Stimulated activated CD8-positive, alpha-beta memory T cell treated with anti-CD3 and anti-CD28 coated beads, Interleukin-15, amount 100 ng/mL, for 1 hour (primary cell): ENCODE measurements at places on chromosomes 16 and 17.

DNA sequence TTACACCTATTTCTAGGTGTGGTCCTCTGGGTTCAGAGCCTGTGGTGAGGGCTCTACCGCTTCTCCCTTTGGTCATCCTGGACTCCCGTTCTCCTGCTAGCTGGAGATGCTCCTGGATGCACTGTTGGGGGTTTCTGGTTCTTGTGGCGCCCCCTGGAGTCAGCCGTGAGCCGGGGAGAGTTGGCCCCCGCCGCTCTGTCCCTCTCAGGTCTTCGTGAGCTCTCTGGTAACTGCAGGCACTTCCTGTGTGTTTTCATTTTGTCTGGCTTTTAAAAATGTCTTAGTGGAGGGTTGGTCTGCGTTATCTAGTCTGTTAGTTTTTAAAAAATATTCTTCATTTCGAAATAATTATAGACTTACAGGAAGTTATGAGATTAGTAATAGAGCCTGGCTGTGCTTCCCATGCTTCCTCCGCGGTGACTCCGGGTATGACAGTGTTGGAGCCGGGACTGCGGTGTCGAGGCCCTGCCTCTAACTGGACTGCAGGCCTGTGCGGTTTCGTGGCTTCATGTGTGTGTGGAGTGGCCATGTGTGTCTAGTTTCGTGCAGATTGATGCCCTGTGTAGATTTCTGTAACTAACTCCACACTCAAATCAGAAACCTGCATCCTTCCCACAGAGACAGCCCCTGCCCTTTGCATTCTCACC, 78.0 kb upstream of the ZNF750 start:
- no peak for DNase-seq

DNA sequence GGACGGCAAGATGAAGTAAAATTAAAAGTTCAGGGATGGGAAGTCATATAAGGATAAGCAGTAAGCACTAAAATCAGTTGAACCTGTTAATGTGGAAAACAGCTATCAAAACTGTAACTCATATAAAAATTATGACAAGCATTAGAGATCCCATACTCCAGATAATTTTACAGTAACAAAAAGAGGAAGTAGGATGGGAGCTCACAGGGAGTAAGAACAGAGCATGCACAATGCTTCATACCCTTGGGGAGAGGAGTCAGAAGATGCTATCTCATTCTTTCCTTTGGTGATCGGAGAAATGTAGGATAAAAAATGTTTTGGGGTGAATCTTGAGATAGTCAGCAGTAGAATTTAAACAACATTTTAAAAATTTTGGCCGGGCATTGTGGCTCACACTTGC, 164.7 kb upstream of the CACNG5 start:
- no peak for DNase-seq

DNA sequence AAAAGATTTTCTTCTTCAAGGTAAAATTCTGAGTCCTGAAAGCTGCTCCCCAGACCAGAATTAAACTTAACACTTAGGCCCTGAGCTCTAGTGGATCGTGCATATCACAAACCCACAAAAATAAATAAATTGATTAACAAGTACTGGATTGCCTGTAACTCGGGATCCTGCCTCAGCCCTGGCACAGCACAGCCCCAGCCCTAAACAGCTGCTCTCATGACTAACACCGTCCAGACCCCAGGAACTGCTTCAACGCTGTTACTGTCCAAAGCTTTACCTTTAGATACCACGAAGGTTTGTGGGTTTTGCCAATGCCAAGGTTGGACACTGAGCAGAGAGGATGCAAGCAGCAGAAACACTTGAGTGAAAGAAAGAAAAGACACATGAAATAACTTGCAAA, 172.5 kb downstream of the COPRS start:
- DNase-seq = no peak

- no peak for DNase-seq
Measured at GRCh38 chr16:81723098-81723723, 55.9 kb upstream of the PLCG2 start.

DNA sequence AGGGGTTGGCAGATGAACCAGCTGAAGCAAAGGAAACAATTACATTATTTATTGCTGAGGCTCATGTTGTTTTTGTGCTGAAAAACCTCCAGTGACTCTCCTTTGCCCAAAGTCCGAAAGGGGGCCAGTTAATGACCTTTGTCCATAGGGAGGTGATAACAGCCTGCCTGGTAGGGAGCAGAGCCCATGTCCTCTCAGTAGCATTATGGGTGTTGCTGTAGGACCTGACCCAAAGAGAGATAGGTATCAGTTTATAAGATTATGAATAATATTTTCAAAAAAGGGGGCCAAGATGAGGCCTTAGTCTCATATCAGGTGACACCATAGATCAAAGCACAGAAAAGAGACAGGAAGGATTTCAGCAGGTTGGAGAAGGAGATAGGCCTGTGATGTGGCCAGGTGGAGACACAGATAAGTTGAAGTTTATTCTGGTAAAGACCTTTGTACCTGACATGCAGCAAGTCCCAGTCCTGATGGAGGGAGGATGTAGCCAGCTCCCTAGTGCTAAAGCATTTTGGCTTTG, 55.1 kb downstream of the CENPV start:
- no peak for DNase-seq

GRCh38 chr17:7720125-7720524, 2.6 kb downstream of the DNAH2 start:
- DNase-seq = no peak

DNA sequence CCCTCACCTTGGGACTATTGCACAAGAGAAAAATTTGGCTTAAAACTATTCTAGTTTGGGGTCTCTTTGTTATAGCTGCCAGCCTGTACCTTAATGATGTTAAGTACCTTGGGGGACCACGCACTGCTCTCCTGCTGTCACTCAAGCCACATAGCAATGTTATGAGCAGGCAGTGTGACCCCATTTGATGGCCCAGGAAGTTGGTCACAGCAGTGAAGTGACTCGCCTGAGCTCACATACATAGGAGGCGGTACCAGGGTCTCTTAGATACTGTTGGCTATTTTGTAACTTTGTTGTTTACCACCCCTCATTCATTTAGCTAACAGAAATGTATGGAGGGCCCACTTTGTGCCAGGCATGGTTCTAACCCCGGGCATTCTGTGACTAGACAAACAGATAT, 16.4 kb downstream of the KCNG4 start:
- no peak for DNase-seq

DNA sequence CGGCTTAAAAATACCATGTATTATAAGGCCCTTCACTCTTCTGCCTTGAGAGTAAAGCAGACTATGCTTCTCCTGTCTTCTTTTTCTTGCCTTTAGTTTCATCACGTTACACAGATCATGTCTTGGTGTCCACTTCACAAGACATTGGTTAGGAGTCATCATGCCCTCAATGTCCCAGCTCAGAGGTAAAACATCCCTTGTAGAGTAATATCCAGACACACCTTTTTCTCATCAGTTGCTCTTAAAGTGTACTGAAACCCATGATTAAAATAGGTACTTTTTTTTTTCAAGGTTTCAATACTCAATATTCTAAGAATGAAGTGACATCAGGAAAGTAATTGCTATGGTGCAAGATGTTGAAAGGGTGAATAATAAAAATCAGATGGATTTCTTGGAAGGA, 267.8 kb downstream of the PMP22 start:
- no peak for DNase-seq

GRCh38 chr17:78366109-78366848, 6.4 kb upstream of the SOCS3 start:
- no peak for DNase-seq

DNA sequence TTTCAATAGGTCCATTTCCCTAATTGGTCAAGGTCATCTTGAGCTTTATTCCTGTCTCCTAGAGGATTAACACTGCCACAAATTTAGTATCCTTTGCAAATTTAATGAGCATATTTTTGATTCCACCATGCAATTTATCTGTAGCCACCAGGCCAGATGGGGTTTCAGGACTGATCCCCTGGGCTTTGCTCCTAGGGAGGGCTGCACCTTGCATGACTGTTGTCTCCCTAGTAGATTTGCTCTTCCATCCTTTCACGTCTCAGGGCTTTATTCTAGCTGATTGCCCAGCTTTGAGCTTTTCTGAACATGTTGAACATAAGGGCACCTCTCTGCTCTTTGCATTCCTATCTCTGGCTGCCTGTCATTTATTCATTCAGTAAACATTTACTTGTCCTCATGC, 7.7 kb upstream of the KCNH6 start:
- DNase-seq = no peak

GRCh38 chr16:90081606-90081970, 4.5 kb upstream of the PRDM7 start:
- DNase-seq = no peak

- no peak for DNase-seq
Measured at GRCh38 chr16:27437946-27438345, 36.0 kb downstream of the IL21R start.

- no peak for DNase-seq
Measured at GRCh38 chr16:57000271-57001025, 11.1 kb downstream of the NLRC5 start.

DNA sequence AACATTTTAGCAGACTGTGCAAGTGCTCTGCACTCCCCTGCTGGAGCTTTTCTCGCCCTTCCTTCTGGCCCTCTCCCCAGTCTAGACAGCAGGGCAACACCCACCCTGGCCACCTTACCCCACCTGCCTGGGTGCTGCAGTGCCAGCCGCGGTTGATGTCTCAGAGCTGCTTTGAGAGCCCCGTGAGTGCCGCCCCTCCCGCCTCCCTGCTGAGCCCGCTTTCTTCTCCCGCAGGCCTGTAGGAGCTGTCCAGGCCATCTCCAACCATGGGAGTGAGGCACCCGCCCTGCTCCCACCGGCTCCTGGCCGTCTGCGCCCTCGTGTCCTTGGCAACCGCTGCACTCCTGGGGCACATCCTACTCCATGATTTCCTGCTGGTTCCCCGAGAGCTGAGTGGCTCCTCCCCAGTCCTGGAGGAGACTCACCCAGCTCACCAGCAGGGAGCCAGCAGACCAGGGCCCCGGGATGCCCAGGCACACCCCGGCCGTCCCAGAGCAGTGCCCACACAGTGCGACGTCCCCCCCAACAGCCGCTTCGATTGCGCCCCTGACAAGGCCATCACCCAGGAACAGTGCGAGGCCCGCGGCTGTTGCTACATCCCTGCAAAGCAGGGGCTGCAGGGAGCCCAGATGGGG, 3.1 kb downstream of the GAA start:
- no peak for DNase-seq

- DNase-seq = no peak
Measured at GRCh38 chr17:13522749-13523148, 79.0 kb downstream of the HS3ST3A1 start.

DNA sequence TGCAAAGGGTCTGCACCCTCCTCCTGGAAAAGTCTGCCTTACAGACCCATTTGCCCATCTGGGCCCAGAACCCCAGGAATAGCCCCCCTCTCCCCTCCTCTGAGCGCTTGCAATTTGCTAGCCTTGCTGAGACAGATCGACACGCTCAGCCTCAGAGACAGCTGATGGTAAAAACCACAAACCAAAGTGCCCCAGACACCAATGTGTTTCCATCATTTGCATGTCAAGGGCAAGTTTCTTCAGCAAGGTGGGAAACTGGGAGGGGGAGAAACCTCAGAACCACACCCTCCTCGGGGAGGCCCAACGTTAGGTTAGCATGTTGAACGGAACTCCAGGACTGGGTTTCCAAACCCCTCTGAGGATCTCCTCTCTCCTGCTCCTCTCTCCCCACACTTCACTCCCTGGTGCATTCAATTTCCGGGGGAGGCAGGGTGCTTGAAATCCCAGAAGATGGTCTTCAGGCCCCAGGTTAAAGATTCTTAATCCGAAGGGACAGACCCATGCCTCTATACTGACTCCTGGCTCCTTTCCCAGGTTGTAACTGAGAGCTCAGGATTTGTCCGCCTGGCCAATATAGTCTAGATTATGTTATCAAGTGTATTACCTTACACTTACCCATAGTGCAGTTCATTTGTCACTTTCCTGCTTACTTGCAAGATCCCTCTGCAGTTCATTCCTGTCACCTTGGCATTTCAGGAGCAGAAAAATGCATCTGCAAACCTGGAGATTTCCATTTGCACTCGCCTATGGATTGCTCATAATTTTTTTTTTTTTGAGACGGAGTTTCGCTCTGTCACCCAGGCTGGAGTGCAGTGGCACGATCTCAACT, 1.3 kb upstream of the CUEDC1 start:
- peak; percentile 11 for DNase-seq

GRCh38 chr17:58531661-58532554, 17.5 kb upstream of the MTMR4 start:
- DNase-seq = no peak

- DNase-seq = no peak
Measured at GRCh38 chr17:80791758-80792284, 199.8 kb upstream of the CHMP6 start.

- DNase-seq = no peak
Measured at GRCh38 chr16:86631444-86631843, 53.1 kb downstream of the FOXL1 start.

GRCh38 chr17:48579471-48579759, 1.3 kb upstream of the HOXB4 start:
- DNase-seq = no peak

DNA sequence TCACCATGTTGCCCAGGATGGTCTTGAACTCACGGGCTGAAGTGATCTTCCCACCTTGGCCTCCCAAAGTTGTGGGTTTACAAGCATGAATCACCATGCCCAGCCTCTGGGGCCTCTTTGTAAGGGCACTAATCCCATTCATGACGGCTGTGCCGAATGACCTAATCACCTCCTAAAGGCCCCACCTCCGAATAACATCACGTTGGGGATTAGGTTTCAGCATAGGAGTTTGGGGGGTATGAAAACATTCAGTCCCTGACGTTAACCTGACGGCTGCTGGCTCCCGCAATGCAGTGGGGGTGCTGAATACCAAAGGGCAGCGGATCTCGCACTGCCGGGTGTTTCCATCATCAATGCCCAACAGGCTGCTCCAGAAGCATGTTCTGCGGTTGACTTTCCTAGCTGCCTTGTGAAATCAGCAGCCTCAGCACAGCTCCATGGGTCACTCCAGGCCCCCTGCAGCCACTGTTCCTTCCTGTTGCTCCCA, 120.8 kb upstream of the SEC14L1 start:
- no peak for DNase-seq

DNA sequence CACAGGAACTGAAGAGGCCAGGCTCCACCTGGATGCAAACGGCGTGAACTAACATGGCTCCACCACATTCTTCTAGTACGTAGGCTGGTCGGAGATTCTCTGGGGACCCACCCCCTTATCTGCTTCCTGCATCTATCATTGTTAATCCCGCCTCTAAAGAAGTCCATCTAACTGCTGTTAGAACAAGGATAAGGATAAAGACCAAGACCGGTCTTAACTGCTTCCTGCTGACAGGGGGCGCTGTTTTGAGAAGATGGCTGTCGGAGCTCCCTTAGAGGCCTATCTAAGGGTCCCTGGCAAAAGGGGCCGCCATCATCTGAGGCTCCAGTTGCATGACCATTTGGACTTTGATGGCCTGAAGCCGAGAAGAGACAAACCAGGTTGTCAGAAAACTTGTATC, 25.8 kb upstream of the TNFSF12 start:
- DNase-seq = no peak

DNA sequence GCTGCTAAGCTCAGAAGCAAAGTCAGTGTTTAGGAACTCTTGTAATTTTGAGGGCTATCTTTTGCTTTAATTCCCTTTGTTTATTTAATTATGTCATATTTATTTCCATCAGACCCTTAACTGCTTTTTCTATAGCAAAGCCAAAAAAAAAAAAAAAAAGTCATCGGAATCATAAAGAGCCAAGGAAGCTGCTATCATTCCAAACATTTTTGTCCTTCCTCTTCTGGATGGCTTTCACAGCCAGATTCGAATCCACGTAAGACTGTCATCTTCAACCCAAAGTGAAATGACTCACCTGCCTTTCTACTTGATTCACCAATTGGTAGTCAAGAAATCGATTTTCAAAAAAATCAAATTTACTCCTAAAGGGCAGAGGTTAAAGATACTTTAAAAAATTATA, 38.4 kb downstream of the WIPI1 start:
- DNase-seq = no peak

- DNase-seq = no peak
Measured at GRCh38 chr17:20263595-20263994, 203.7 kb downstream of the LGALS9B start.

- no peak for DNase-seq
Measured at GRCh38 chr16:26963109-26963508, 103.6 kb upstream of the C16orf82 start.
